ENCODE measurements at places on chromosomes 16 and 17. TPM values are rescaled to one million over a fixed set of nuclear protein-coding genes. Genes with fewer than 3 reads are reported as not detected.
A peak's percentile ranks its signal among the peaks of the same experiment; 100 is the strongest.

The GAST gene
- total RNA-seq: not detected

The ARHGAP44 gene
- 22.2 TPM for total RNA-seq

GRCh38 chr16:56234737-56235136, 43.4 kb downstream of the GNAO1 start:
- DNase-seq: no peak

GRCh38 chr17:68352041-68352440, 60.7 kb downstream of the ARSG start:
- DNase-seq: no peak

- DNase-seq: no peak
Observed at GRCh38 chr17:50837286-50837979, 2.0 kb downstream of the WFIKKN2 start.

GRCh38 chr17:80891397-80892018, 100.1 kb upstream of the CHMP6 start:
- no peak for DNase-seq

The SP6 gene
- total RNA-seq: 1.6 TPM

- no peak for DNase-seq
Observed at GRCh38 chr16:31225193-31225592, 8.3 kb upstream of the PYDC1 start.

The CES5A gene
- total RNA-seq: not detected

The HOXB9 gene
- total RNA-seq: not detected

DNA sequence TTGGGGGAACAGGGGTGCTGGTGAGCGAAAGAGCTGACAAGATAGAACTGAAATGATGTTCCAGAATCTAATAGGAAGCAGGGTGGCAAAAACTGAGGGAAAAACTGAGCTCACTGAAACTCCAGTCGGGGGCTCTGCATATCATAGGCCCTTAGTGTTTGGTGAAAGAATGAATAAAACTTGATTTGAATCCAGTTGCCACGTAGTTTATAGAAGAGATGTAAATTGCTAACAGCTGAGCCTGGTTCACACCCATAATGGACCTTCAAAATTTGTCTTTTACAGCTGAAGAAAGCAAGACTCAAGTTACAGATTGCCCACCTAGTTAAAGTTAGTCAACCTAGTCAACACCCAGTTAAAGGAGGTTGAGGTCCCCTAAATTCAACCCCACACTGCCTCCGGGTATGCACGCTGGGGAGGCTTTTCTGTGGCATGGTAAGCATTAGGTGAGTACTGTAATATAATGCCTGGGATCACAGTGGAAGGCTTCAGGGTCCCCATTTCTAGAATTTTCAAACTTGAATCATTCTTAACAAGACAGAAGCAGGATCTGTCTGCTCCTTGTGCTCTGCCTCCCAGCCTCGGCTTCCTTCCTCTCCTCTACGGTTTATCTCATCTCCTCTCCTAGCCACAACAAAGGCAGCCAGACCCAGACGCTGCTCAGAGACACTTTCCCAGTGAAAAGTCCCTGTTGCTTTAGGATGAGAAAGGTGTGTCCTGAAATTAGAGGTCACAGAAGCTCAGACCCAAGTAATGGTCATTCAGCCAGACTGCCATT, 26.9 kb upstream of the SUPT4H1 start:
- DNase-seq: peak; percentile 16

DNA sequence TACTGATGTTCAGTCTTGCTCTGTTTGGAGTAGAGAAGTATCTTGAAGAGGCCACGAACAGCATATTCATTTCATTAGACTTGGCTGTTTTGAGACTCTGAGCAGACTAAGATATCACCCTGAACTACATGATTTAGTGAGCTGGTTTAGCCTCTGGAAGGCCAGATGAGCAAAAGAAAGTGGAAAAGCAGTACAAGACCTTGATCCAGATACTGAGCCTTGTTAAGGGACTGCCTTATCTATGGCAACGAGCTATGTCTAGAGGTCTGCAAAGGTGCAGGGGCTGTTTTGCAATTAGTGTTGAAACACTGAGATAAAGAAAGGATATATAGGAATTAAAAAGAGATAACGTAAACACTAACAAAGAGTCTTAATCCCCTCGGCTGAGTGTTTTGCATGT, 231.4 kb downstream of the IRX3 start:
- DNase-seq: no peak

DNA sequence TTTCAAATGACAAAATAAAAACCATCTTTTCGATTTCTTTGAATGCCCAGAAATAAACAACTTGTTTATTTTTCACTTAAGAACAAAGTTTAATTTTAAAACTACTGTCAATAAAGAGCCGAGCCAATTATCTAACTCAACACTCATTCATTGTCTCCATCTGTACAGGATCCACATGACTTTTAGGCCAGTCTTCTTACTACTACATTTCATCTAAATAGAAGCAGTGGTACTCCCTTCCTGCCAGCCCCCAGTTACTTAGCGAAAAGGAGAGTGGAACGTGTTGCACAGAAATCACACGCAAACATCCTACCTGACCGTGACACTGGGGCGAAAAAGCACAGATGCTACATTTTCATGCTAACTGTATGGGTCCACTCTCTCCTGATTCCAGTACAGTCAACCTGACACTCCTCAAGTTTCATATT, 1.2 kb downstream of the GNA13 start:
- DNase-seq: no peak

DNA sequence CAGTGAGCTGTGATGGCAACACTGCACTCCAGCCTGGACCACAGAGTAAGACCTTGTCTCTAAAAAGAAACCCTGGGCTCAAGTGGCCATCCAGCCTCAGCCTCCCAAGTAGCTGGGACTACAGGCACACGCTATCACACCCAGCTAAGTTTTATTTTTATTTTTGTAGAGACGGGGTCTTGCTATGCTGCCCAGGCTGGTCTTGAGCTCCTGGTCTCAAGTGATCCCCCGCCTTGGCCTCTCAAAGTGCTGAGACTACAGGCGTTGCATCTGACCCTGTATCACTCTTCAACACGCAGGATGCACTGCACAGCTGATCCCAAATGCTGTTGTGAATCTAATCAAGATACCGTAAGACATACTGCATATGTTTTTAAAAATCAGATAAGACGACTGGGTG, 23.0 kb downstream of the ANKRD11 start:
- no peak for DNase-seq

The CD300H gene
- total RNA-seq: not detected

The DUS1L gene
- 69.1 TPM for total RNA-seq

The SYNGR3 gene
- total RNA-seq: 38.8 TPM

DNA sequence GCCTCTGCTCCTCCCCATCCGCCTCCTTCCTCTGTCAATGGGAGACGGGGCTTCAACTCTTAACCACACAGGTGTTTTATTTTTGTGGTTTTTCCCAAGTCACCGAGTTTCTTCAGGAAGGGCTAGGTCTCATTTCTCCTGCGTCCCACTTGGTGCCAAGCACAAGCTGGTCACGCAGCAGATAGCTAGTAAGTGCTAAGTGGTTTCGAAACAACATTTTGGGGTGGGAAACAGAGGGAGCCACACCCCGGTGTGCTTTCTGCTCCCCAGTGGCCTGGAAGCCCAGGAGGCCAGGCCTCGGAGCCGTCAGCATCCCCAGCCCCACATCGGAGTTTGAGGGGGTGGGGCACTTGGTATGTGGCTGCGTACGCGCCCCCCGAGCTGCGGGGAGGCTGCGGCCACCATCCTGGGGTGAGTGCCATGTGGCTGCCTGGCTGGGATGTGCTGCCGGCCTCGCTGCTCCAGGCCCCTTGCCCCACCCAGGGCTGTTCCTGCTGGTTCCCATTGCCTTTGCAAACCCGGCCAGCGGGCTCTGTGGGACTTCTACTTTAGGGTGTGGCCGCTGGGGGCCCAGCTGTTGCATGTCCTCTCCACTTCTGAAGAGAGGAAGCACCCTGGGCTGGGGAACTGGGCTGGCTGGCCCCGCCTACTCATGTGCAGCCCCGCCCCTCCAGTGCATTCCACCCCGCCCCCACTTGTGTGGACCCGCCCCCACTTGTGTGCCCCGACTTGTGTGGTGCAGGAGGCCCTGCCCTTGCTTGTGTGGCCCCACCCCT, 55.6 kb downstream of the BAIAP2 start:
- peak; percentile 33 for DNase-seq

The KNOP1 gene
- 87.9 TPM for total RNA-seq

The FOXL1 gene
- 0.29 TPM for total RNA-seq

DNA sequence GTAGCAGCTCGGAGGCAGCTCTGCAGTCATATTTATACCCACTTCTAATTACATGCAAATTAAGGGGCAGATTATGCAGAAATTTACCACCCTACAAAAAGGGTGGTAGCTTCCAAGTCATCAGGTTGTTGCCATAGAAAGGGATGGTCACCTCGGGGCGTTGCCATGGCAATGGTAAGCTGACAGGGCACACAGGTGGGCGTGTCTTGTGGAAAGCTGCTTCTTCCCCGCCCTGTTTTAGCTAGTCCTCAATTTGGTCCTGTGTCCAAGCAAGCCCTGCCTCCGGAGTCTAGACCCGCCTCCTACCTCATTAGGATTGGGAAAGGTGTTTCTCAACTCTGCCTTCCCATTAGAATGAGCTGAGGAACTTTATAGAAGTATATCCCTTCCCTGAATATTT, 98.7 kb downstream of the HS3ST2 start:
- DNase-seq: no peak

The SLC25A11 gene
- total RNA-seq: 55.9 TPM

GRCh38 chr17:72370819-72371218, 250.0 kb downstream of the SOX9 start:
- DNase-seq: no peak

DNA sequence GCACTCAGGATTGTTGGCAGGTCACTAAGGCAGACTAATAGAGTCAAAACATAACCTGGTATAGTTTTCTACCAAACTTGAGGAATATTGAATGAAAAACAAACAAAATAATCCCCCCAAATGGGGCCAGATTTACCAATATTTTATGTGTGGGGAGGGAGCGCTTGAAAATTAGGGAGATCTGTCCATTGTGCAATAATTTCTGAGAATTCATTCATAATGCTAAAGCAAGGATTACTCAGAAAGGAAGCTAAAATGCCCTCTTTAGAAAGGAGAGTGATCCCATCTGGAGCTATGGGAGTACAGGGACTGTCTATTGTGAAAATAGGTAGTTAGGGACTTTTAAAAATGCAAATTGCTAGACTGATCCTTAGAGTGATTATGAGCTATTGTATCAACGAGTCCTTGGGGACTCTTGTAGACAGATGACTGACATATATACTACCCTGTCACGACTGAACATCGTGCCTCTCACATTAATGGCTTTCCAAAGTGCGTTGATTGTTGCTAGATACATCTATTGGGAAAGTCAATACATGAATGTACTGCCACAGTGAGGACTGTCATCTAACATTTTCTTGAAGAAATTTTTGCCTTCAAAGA, 193.6 kb downstream of the AATF start:
- no peak for DNase-seq

DNA sequence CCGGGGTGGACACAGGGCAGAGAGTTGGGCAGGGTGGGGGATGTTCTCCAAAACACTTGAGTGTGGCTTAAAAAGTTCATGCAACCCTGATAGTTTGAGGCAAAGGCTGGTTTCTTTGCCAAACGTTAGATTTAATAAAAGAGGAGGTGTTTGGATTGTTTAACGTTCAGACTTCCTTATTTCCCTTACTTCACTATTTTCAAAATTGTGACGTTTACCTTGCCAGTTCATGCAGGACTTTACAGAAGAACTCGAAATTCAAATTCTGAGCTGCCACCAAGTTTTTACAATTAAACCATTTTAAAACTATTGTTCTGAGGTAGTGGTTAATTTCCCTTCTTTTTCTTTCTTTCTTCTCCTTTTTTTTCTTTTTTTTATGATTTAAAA, 5.5 kb downstream of the SEC14L1 start:
- no peak for DNase-seq

DNA sequence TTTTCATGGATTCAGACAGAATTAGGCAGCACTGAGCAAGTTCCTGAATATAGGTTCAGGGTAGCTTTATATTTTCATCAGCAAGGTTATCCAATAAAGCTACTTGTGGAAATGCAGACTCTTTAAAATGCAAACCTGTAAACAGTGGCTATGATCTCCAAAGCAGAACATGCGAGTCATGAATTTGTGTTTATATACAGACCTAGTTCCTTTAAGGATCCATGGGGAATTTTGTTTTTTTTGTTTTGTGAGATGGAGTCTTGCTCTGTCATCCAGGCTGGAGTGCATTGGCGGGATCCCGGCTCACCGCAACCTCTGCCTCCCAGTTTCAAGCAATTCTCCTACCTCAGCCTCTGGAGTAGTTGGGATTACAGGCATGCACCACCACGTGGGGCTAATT, 14.8 kb downstream of the CLEC16A start:
- DNase-seq: no peak

The MAPK7 gene
- 28.1 TPM for total RNA-seq

The VAT1L gene
- 49.6 TPM for total RNA-seq

- DNase-seq: no peak
Observed at GRCh38 chr17:40480501-40481003, 20.9 kb downstream of the TNS4 start.

- DNase-seq: no peak
Observed at GRCh38 chr16:4613636-4614570, 785 bp downstream of the UBALD1 start.

GRCh38 chr16:67399749-67400704, 6.7 kb upstream of the TPPP3 start:
- no peak for DNase-seq

- no peak for DNase-seq
Observed at GRCh38 chr16:81973737-81974136, 37.5 kb downstream of the SDR42E1 start.

DNA sequence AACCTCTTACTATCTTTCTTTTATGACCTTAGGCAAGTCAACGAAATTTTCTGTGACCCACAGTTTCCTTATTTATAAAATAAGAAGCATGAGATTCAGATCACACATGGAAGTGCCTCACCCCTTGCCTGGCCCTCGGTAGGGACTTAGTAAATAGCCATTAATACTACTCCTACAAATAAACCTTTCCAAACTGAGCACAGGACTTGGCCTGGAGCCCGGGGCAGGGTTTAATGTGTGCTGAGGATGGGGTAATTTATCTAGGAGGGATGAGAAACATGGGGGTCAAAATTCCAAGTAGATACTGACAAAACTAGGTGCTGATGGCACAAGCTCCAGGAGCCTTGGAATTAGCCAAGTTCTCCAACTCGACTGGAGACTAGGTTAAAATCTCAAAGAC, 35.0 kb downstream of the PITPNC1 start:
- DNase-seq: no peak

DNA sequence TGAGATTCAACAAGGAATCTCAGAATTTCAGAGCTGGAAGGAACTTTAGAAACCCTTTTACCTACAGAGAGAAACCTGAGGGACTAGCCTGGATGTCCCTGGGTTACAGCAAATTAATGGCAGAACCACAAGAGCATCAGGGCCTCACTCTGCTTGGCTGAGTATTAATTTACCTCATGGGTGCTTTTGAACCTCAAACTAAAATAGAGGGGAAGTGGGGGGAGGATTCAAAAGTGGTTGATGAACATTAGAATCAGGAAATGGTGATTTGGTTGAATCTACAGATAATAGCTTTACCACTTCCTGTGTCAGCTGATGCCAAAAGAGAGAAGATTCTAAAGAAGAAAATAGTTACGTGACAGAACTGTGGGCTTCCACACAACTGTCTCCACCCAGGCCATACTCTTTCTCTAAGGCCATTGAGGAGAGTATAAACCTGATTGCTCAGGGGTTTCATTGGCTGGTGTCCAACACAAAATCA, 11.3 kb upstream of the SKAP1 start:
- no peak for DNase-seq

GRCh38 chr16:85759631-85760419, 8.9 kb upstream of the C16orf74 start:
- no peak for DNase-seq

- peak; percentile 67 for DNase-seq
Observed at GRCh38 chr17:73643001-73643851, 1.0 kb downstream of the SDK2 start.

GRCh38 chr17:66373944-66374817, 71.8 kb downstream of the PRKCA start:
- no peak for DNase-seq

The SCGB1C2 gene
- total RNA-seq: not detected

All from H1 (cell line).